Breast epithelium (tissue), 4 donors: ENCODE measurements at places on chromosomes 1 and 21. TPM values are rescaled to one million over a fixed set of nuclear protein-coding genes. Genes with fewer than 3 reads are reported as not detected.

- H3K4me3 ChIP-seq, result no peak overlapping the region
- no peak for DNase-seq
- no peaks in the 10 kb centered on the region for H3K4me1 ChIP-seq
- H3K27ac ChIP-seq, result no peak overlapping the region
Measured at GRCh38 chr1:9855186-9855585, 31.4 kb upstream of the CLSTN1 start.

GRCh38 chr1:199512037-199512710 lies 515.3 kb upstream of the NR5A2 start:
- H3K27me3 ChIP-seq, result no peaks in the 10 kb centered on the region
- H3K4me1 ChIP-seq, result no peaks in the 10 kb centered on the region
- no peak overlapping the region for H3K4me3 ChIP-seq
- no peak for DNase-seq
- H3K36me3 ChIP-seq, result no peaks in the 10 kb centered on the region

TCEA3 gene
- total RNA-seq, result 38.0 TPM

MYBPH gene
- 0.66 TPM for total RNA-seq

GRCh38 chr1:11802616-11802972 lies 3.2 kb downstream of the MTHFR start:
- H3K27me3 ChIP-seq, result no peaks in the 10 kb centered on the region
- DNase-seq, result no peak
- peak overlapping the region; percentile 65 for H3K4me3 ChIP-seq
- peaks cover 13% of the 10 kb centered on the region for H3K4me1 ChIP-seq
- H3K27ac ChIP-seq, result peak overlapping the region; percentile 100

GRCh38 chr1:59022799-59023198 lies 239.0 kb upstream of the JUN start:
- H3K4me3 ChIP-seq, result no peak overlapping the region
- no peak for DNase-seq
- no peaks in the 10 kb centered on the region for H3K4me1 ChIP-seq
- H3K27ac ChIP-seq, result no peak overlapping the region
- no peaks in the 10 kb centered on the region for H3K36me3 ChIP-seq

GRCh38 chr1:231512147-231512698 lies 16.2 kb upstream of the TSNAX start:
- no peaks in the 10 kb centered on the region for H3K27me3 ChIP-seq
- H3K36me3 ChIP-seq, result no peaks in the 10 kb centered on the region
- no peak for DNase-seq
- no peaks in the 10 kb centered on the region for H3K4me1 ChIP-seq
- no peak overlapping the region for H3K4me3 ChIP-seq
- H3K27ac ChIP-seq, result no peak overlapping the region

CD1D gene
- total RNA-seq, result 2.0 TPM

GRCh38 chr1:94125551-94126514 lies 4.9 kb upstream of the ABCA4 start:
- no peaks in the 10 kb centered on the region for H3K27me3 ChIP-seq
- no peaks in the 10 kb centered on the region for H3K4me1 ChIP-seq
- DNase-seq, result no peak
- no peak overlapping the region for H3K27ac ChIP-seq
